ENCODE measurements at places on chromosomes 11 and 22. TPM values are rescaled to one million over a fixed set of nuclear protein-coding genes. Genes with fewer than 3 reads are reported as not detected.
A peak's percentile ranks its signal among the peaks of the same experiment; 100 is the strongest.

DNA sequence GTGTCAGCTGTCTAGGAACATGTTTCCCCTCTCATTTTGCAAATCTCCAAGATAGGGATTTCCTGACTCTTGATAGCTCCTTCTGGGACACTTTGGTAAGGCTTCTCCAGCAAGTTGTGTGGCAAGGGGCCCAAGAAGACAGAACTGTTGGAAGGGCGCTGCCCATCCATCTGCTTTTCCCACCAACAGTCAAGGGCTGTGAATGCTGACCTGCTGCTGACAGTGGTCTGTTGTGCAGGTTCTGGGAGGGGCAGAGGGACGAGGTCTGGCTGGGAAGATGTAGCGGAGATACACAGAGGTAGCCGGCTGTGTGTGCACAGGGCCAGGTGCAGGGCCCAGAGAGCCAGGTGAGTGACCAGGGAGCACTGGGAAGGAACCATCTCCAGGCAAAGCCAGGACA lies 12.2 kb downstream of the BCR start:
- H3K4me1 ChIP-seq: peaks cover 45% of the 10 kb centered on the region
- peaks cover 19% of the 10 kb centered on the region for H3K36me3 ChIP-seq
- H3K27me3 ChIP-seq: no peaks in the 10 kb centered on the region
- no peak overlapping the region for H3K4me3 ChIP-seq
- no peak for DNase-seq
- H3K27ac ChIP-seq: no peak overlapping the region

DNA sequence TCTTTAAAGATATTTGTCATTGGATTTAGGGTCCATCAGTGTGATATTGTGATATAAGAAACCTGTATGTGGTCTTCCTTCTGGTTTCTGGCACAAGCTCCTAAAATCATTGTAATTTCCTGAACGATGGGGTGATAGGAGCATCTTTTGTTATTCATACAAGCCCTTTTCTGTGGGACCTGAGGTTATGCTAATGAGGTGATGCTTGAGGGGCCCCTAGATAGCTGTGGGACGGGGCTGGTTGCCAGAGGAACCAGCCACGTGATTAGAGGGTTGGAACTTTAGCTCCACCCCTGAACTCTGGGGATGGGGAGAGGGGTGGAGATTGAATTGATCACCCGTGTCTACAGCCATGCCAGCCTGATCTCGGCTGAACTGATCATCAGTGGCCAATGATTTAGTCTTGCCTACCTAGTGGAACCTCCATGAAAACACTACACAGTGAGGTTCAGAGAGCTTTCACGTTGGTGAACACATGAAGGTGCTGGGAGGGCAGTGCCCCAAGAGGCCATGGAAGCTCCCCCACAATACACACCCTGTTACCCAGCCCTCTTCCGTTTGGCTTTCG lies 62.8 kb downstream of the BCR start:
- DNase-seq: peak; percentile 88
- H3K27me3 ChIP-seq: no peaks in the 10 kb centered on the region
- H3K36me3 ChIP-seq: peaks cover 8% of the 10 kb centered on the region
- peaks cover 91% of the 10 kb centered on the region for H3K4me1 ChIP-seq
- H3K4me3 ChIP-seq: peak overlapping the region; percentile 53

The ANO9 gene
- 28.9 TPM for total RNA-seq

The C22orf31 gene
- not detected for total RNA-seq

GRCh38 chr11:20111871-20112270 lies 48.4 kb downstream of the DBX1 start:
- peaks cover 2% of the 10 kb centered on the region for H3K27me3 ChIP-seq
- no peak for DNase-seq
- H3K4me1 ChIP-seq: no peaks in the 10 kb centered on the region
- no peak overlapping the region for H3K4me3 ChIP-seq
- no peak overlapping the region for H3K27ac ChIP-seq

DNA sequence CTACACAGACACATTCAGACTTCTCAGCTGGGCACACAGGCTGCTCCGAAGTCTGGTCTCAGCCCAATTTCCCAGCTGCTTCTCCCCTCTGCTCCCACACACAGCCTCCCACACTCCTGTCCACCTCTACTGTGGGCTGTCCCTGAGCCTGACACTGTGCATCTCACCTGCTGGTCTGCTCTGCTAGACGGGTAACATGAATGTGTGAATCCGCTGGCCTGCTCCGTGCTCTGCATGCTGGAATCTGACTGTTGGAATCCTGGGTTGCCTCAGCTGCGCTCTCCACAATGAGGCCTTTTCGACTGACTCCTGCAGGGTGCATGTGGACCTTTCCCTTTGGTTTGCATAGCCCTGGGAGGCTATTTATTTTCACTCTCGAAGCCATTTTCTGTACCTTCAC lies 489.5 kb upstream of the B3GAT1 start:
- H3K4me1 ChIP-seq: no peaks in the 10 kb centered on the region
- no peak overlapping the region for H3K4me3 ChIP-seq
- peaks cover 35% of the 10 kb centered on the region for H3K27me3 ChIP-seq
- no peak for DNase-seq
- H3K27ac ChIP-seq: no peak overlapping the region

GRCh38 chr22:46022881-46023512 lies 46.0 kb upstream of the WNT7B start:
- peaks cover 5% of the 10 kb centered on the region for H3K4me1 ChIP-seq
- no peak overlapping the region for H3K4me3 ChIP-seq
- peaks cover 25% of the 10 kb centered on the region for H3K27me3 ChIP-seq
- no peak for DNase-seq
- no peak overlapping the region for H3K27ac ChIP-seq

The STARD10 gene
- 11.9 TPM for total RNA-seq

The DDI1 gene
- total RNA-seq: not detected

DNA sequence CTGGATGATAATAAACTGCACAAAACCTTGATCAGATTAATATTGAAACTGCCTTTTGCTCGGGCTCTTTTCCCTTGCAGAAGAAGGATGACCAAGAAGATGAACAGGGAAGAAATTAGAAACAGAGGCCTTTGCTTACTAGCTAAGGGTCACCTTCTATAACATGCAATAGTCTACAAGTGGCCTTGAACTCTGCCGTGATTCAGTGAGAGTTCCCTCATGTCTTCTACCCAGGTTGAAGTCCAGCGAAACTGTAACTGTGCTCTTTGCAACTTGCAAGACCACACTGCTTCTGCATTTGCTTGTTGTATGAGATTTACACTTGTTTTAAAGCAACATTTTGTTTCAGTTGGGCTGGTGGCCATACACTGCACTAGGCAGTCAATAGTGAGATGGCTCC lies 108.4 kb downstream of the IGLL1 start:
- H3K4me3 ChIP-seq: no peak overlapping the region
- no peaks in the 10 kb centered on the region for H3K36me3 ChIP-seq
- no peak for DNase-seq
- H3K27ac ChIP-seq: no peak overlapping the region
- no peaks in the 10 kb centered on the region for H3K4me1 ChIP-seq

The DEUP1 gene
- total RNA-seq: not detected

The SEZ6L gene
- total RNA-seq: not detected

The KIRREL3 gene
- not detected for total RNA-seq

DNA sequence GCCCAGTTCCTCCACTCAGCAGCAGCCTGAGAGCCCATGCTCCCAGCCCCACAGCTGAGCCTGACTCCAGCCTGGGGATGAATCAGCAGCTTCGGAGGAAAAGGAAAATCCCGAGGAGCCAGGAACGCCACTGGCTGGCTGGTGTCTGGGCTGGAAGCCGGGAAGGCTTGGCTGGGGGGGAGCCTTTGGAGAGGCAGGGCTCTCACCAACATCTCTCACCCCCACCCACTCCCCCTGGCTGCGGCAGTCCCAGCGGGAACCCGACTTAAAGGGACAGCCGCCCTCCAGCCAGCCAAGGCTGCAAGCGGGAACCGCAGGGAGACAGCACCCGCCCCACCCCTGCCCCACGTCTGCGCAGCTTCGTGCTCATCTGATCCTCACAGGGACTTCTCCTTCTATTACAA lies 28.4 kb downstream of the KIAA0930 start:
- no peaks in the 10 kb centered on the region for H3K27me3 ChIP-seq
- peaks cover 1% of the 10 kb centered on the region for H3K36me3 ChIP-seq
- DNase-seq: no peak
- H3K4me3 ChIP-seq: no peak overlapping the region

The KDELR3 gene
- total RNA-seq: 0.77 TPM

GRCh38 chr11:46105134-46105628 lies 16.1 kb downstream of the PHF21A start:
- H3K27ac ChIP-seq: no peak overlapping the region
- no peak for DNase-seq
- peaks cover 24% of the 10 kb centered on the region for H3K4me1 ChIP-seq
- H3K36me3 ChIP-seq: peaks cover 1% of the 10 kb centered on the region
- H3K4me3 ChIP-seq: no peak overlapping the region

GRCh38 chr22:35192129-35192918 lies 65.0 kb upstream of the HMGXB4 start:
- no peaks in the 10 kb centered on the region for H3K4me1 ChIP-seq
- DNase-seq: no peak
- peaks cover 10% of the 10 kb centered on the region for H3K27me3 ChIP-seq
- H3K36me3 ChIP-seq: no peaks in the 10 kb centered on the region
- no peak overlapping the region for H3K27ac ChIP-seq

- H3K27ac ChIP-seq: no peak overlapping the region
- H3K36me3 ChIP-seq: no peaks in the 10 kb centered on the region
- H3K27me3 ChIP-seq: peaks cover 3% of the 10 kb centered on the region
- DNase-seq: no peak
- no peak overlapping the region for H3K4me3 ChIP-seq
Measured at GRCh38 chr11:126034039-126034932, 28.4 kb downstream of the CDON start.

DNA sequence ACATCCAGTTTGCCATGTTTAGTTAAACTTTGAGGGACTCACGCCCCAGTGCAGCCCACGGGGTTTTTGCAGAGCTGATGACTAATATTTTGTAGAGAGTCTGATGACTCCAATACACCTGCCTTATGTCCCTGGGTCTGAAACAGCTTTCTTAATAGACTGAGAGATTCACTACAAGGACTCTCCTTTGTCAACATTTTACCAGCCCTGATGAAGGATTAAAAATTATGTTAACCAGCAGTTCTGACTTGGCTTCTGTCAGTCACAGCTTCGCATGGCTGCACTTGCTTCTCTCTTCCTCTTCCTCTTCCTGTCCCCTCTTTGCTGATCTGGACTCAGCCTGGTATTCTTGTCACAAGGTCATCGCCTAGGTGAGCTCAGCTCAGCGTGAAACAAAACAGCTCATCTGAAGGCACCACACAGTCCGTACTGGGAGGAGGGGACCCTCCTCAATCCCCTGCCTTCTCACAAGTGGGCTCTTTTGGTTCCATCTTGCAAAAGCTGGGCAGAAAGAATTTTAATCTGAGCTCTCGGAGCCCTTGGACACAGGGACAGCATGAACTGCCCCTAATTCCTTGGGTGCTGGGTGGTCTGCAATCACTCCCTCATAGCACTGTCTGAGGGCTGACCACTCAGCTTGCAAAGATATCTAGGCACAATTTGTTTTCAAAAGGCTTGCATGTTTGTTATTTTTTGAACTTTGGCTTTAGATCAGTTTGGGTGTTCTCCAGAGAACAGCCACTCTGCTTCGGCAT lies 38.1 kb upstream of the POU2AF1 start:
- peak overlapping the region; percentile 48 for H3K27ac ChIP-seq
- peaks cover 47% of the 10 kb centered on the region for H3K4me1 ChIP-seq
- H3K27me3 ChIP-seq: no peaks in the 10 kb centered on the region

The SOX10 gene
- not detected for total RNA-seq

GRCh38 chr11:46246521-46246920 lies 30.9 kb upstream of the CREB3L1 start:
- H3K4me3 ChIP-seq: no peak overlapping the region
- DNase-seq: no peak
- H3K27ac ChIP-seq: no peak overlapping the region
- H3K36me3 ChIP-seq: no peaks in the 10 kb centered on the region
- H3K4me1 ChIP-seq: peaks cover 22% of the 10 kb centered on the region

Data from activated naive CD4-positive, alpha-beta T cell treated with anti-CD3 and anti-CD28 coated beads for 36 hours (primary cell).